ENCODE measurements at places on chromosomes 3 and 15.

DNA sequence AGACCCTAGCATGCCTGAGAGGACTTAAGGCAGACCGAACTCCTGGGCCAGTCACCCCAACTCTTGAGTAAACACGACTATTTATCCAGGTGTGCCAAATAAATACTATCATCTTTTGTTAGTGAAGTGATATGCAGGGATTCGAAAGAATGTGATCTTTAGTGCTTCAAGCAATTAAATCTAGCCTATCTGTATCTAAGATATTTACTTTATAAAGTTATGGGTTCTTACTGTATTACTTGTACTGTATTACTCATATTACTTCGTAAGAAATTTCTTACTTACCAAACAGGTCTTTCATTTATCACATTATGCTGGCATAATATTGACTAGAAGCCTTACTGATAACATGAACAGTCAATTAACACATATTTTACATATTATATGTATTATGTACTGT is 211.6 kb upstream of the NECTIN3 start:
- no peak for DNase-seq

- DNase-seq, result no peak
Observed at GRCh38 chr3:46993292-46993691, 13.8 kb downstream of the NBEAL2 start.

GRCh38 chr3:42229266-42229941 is 36.6 kb downstream of the CCK start:
- no peak for DNase-seq

DNA sequence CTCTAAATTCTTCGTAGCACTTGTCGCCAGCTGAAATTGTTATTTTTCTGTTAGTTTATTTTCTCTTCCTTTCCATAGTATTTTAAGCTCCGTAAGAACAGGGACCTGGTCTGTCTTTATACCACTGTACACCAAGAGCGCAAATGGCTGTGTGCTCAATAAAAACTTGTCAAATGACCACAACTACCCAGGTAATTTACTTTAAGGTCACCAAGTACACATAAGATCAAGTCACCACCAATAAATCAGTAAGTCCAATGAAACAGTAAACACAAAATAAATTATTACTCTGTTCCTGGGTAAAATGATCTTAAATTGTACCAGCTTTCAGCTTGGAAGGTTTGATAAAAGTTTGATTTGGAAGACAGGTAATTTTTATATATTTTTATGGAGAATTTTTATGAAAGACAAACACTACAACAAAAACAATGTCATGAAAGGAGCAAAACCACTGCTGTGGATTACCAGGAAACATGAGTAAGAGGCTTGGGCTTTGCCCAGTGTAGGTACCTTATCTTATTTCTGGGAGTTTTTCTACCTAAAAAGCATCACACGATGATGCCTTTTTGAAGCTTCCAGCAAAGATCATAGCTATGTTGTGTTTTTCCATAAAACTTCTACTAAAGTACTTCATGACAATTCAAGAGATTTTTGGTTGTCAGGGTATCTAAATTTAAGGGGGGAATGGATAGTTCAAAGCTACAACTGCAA is 406.8 kb downstream of the SHQ1 start:
- DNase-seq, result no peak

- DNase-seq, result no peak
Observed at GRCh38 chr15:42392309-42393024, 33.2 kb downstream of the CAPN3 start.

Measured in AG08395 (cell line).